ENCODE measurements at places on chromosomes 6 and 20.

GRCh38 chr6:155314773-155315515 lies 660 bp upstream of the TFB1M start:
- peak; percentile 96 for DNase-seq

- DNase-seq, result no peak
These were observed 125.7 kb downstream of the SLC23A2 start for GRCh38 chr20:4875578-4876067.

- DNase-seq, result no peak
These were observed 48.2 kb downstream of the IRF4 start for GRCh38 chr6:439641-440167.

DNA sequence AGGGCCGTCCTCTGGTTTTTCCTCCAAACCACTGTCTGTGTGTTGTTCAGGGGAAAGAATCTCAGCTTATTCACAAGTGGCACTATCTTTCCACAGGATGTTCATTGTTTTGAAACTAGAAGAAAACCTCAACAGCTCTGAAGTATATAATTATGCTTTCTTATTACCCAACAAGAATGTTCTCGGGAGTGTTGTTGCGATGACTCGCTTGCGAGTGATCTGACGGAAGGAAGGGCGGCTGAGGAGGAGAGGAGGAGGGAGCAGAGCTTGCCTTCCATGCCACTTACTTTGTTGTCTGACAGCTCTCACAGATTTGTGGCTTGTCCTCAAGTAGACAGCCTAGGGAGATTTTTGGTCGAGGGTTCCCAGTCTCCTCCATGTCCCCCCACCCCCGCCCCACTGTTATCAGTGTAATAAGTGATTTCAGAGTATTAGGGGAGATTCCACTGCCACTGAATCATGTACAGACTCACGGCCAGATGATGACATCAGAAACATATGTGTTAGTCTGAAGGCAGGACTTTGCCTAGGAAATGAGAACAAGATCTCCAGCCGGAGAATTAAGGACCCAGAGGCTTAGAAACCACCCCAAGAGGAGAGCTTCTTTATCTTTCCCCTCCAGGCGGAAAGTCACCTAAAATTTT lies 80.7 kb upstream of the CCN6 start:
- peak; percentile 90 for DNase-seq

GRCh38 chr20:57835588-57836455 lies 126.0 kb upstream of the PMEPA1 start:
- DNase-seq, result no peak

- no peak for DNase-seq
These were observed 117.9 kb downstream of the GRM4 start for GRCh38 chr6:34027939-34028441.

- no peak for DNase-seq
These were observed 418.4 kb upstream of the JAG1 start for GRCh38 chr20:11092151-11092550.

GRCh38 chr6:168031411-168031971 lies 34.0 kb downstream of the KIF25 start:
- peak; percentile 47 for DNase-seq

- DNase-seq, result no peak
These were observed 3.8 kb downstream of the EYA2 start for GRCh38 chr20:46898423-46898822.

DNA sequence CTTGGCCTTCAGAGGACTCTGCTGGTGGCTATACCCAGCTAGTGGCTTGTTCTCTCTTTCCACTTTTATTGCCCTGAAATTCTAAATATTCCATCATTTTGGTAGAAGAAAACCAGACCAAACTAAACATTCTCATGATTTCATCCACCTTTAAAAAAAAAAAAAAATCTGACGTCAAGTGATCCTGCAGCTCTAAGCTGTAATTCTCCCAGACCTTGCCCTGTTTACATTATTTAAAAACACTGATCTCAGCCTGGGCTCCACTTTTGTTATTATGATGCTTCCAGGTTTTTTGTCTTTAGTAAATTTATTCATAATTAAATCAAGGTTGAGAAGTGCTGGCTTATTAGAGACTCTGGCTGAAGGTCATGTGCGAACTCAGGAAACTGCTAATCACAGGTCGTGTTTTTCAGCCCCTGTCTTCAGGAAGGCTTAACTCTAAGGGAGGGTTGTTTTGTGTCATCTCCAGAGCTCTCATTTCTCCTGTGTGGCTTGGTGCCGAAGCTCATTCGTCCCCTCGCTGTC lies 114.4 kb downstream of the MTHFD1L start:
- no peak for DNase-seq

DNA sequence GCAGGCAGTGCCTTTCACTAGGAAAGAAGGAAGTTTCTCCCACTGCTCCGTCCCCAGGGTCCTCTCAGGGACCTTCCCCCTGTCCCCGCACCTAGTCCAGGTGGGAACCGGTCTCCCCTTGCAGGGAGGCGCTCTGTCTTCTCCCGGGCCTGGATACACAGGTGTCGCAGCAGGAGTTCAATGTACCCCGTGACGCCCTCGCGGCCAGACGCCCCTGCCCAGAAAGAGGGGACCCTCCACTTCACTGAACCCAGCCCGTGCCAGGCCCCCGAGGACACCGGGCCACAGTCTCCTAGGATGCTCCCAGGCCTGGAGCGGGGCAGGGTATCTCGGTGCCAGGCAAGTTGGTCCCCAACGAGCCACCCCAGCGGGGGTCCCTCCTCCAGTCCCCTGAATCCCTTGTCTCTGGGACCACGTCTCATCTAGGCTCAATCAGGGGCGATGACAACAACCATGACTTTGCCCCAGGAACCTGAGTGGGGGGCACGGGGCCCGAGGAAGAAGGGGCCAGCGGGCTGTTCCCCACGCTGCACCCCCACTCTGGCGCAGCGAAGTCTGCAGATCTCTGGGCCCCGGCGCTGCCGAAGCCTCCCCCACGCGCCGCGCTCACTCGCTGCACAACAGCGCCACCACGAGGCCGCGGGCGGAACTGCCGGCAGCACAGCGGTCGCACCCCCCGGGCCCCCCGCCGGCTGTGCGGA lies 103.0 kb downstream of the EDN3 start:
- peak; percentile 11 for DNase-seq

DNA sequence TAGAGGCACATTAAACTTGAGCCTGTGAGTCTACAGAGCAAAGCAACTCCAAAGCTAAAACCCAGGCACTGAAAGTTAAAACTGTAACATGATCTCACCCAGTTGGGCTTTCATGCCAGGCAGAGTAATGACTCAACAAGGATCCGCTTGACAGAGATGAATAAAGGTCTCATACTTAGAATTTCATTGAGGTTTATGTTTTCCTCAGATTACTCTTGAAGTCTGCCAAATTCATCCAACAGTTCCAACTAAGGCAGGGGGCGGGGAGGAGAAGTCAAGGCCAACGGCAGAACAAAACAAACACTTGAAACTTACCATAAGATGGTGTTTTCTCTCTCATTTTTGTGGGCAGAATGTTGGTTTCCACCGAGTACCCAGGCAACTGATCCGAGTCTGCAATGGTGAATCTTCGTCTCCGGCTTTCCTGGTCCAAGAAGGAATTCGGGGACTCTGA lies 54.0 kb upstream of the IPCEF1 start:
- peak; percentile 100 for DNase-seq

- peak; percentile 24 for DNase-seq
These were observed 802 bp downstream of the CYP39A1 start for GRCh38 chr6:46651816-46652215.

- DNase-seq, result peak; percentile 65
These were observed 42.3 kb upstream of the LAMA4 start for GRCh38 chr6:112296694-112297093.

GRCh38 chr6:165447141-165447540 lies 137.7 kb upstream of the C6orf118 start:
- DNase-seq, result no peak

DNA sequence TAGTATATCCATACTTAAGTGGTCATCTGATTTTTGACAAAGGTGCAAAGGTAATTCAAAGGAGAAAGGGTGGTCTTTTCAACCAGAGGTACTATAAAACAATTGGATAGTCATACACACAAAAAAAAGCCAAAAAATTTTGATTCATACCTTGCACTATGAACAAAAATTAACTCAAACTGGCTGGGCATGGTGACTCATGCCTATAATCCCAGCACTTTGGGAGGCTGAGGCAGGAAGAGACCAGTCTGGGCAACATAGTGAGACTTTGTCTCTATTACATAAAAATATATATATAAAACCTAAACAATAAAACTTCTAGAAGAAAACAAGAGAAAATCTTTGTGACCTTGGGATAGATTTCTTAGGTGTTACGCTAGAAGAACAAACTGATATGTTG lies 43.8 kb upstream of the ADIG start:
- no peak for DNase-seq

GRCh38 chr6:38161754-38162492 lies 342.4 kb downstream of the ZFAND3 start:
- DNase-seq, result no peak

GRCh38 chr6:142474531-142475289 lies 172.9 kb downstream of the ADGRG6 start:
- DNase-seq, result peak; percentile 79
